GM12891 (cell line): ENCODE measurements at places on chromosomes 7 and 10.

DNA sequence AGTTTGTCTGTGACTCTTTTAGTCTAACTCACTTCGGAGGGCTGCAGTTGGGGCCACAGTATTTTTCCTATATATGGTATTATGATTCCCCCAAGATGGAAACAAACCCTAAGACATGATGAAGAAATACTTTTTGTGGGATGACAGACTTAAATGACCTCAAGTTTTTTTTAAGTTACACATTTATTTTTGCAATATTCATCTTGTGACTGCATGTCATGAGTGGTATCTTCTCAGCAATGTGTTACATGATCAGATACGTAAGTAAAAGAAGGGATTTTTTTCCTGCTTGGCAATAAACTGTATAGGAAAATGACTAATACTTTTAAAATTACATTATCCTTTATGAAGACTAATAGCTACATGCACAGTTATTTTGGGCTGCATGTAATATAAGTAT is 57.8 kb downstream of the OR13A1 start:
- no peak for DNase-seq

- DNase-seq = peak; percentile 5
Observed at GRCh38 chr7:119482209-119482608, 790.8 kb upstream of the KCND2 start.

- no peak for DNase-seq
Observed at GRCh38 chr10:91022390-91022789, 101.5 kb upstream of the ANKRD1 start.

DNA sequence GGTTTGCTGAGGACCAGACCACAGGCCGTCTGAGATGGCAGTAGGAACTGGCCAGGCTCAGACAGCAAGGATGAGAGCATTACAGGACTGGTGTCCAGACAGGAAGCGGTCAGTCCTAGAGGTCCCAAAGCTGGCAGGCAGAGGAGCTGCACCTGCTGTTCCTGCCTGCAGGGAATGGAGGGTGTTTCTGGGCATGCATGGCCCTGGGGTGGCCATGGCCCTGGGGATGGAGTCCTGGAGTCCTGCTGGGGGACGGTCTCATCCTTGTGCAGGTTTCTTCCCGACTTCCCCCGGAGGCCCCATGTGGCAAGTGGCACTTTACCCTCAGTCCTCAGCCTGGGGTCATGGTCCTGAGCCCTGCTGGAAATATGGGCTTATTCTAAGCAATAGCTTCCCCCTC is 274.9 kb upstream of the ADARB2 start:
- DNase-seq = no peak

DNA sequence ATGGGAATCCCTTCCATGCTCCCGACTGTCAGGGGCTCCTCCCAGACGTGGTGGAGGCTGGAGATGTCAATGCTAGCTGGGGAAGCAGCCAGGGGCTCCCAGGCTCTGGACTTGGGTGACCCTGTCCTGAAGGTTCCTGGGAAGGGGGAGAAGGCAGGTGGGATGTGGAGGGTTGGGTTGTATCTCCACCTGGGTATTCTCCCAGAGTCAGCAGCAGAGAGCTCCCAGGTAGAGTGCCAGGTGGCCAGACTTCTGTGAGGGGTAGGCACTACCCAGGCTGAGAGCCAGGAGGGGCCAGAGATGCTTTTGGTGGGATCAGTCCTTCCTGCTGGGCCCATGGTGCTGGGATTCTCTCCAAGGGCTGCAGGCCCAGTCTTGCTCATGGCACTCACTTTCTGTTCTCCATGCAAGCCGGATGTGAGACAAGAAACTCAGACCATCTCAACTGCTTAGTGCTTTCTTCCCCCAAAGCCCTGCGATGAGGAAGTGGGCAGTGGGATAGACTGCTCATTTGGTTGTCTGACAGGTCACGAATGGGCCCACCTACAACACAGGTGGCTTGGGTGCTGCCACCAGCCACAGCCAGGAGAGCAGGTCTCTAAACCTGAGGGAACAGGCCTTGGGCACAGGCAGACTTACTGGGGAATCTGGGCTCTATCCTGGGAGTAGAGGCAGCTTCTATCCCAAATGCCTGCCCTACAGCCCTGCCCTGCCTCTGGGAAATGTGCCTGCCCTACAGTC is 52.5 kb upstream of the CAMK2B start:
- DNase-seq = peak; percentile 63

- no peak for DNase-seq
Observed at GRCh38 chr7:137454767-137455166, 111.2 kb upstream of the PTN start.

DNA sequence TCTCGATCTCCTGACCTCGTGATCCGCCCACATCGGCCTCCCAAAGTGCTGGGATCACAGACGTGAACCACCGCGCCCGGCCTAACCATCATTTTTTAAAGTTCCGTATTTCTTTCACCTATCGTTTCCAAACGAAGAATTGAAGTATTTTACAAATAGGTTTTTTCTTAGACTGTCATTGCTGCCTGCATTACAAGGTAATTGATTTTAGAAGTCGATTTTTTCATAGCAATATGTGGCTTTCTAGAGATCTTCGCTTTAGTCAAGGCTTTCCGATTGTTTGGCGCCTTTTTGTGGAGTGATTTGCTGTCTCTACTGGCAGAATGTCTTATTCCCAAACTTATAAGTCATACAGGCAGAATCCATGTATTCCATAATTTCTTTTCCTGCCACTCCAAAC is 109.2 kb downstream of the TRIL start:
- DNase-seq = no peak

DNA sequence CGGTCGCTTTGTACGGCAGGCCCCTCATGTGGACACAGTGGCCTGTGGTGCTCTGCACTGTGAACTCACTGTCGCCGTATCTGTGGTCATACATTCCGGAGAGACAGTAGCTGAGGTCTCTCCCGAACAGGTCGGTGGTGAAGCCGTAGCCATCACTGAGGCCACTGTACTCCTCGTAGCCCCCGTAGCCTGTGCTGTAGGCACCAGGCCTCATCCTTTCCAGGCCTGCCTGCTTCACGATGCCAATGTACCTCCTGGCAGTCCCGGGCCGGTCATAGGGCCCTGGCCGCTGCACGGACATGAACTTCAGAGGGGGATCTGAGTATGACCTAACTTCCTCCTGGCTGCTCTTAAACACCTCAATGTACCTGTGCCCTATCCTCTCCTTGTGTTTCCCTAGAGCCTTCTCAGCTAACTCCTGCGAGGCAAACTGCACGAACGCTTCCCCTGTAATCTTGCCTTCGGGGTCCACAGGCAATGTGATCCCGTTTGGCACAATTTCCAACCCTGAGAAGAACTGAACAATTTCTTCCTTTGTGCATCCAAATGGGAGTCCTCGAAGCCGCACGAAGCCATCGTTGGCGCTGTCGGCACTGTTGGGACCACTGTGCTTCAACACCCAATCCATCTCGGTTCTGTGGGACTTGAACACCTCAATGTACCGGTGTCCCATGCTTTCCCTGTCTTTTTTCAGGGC is 15.7 kb downstream of the FXYD4 start:
- no peak for DNase-seq

DNA sequence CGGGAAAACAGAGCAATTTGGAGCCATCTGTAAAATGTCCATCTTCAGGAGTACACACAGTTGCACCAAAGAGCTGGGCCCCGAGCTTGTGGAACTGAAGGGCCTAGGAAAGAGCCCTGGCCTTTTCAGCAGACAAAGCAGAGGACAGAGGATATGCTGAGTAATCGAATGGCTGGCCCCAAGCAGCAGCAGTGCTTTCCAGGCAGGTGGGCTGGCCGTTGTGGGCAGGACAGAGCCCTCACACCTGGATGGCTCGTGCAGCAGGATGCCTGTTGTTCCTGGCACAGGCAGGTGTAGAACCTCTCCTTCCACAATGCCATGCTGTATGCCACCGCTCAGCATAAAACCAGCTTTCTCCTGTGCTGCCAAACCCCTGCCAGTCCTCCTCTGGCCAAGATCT is 32.5 kb upstream of the TNS3 start:
- DNase-seq = no peak

DNA sequence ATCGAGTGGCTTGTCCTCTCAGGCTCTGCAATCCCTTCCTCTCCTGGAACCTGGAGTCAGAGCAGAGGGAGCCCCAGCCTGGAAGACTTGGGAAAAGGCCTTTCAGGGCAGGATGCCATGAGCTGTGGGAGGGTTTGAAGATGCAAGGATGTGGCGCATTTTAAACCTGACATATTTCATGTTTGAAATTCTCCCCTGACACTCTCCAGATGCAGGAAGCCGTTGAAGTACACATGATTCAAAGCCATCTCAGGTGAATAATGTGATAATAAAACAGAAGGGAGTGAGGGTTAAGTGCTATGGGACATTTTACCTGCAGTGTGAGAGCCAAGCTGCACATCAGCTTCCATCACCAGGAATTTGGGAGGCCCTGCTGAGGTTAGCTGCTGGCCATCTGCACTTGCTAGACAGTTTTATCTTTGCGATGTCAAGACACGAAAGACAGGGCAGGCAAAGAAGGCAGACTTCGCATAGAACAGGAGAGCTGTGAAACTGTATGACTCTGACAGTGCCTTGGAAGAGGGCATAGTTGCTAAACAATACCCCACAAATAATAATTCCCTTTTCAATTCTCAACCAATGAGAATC is 159.1 kb upstream of the GDF10 start:
- DNase-seq = no peak

GRCh38 chr7:47804767-47805545 is 143.3 kb downstream of the PKD1L1 start:
- DNase-seq = no peak

DNA sequence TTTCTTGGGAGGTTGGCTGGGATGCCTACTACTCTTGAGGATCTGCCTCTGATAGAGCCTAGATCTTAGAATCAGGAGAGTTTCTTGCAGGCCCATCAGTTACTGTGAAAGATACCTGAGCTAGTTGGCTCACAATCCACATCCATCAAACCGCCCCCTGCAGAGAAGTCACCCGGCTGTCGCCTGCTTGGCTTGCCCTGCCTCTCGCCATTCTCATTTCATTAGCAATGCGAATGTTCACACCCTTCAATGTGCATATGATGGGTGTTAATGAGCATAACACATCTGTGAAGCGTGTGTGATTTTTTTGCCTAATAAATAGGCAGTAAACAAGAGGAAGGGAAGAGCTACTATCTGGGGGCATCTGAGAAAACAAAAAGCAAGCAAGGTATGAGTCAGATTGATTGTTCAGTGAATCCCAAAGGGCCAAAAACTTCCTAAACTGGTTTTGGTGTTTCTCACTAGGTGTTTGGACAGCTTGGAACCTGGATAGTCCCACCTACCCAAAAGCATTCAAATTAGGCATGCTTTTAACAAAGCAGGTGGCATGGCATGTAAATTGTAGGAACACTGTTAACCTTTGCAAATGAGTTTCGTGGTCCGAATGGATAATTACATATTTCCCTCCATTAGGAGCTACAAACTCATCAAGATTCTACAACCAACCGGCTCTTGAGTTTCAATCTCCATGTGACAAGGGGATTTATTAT is 272.3 kb upstream of the C7orf33 start:
- DNase-seq = no peak

DNA sequence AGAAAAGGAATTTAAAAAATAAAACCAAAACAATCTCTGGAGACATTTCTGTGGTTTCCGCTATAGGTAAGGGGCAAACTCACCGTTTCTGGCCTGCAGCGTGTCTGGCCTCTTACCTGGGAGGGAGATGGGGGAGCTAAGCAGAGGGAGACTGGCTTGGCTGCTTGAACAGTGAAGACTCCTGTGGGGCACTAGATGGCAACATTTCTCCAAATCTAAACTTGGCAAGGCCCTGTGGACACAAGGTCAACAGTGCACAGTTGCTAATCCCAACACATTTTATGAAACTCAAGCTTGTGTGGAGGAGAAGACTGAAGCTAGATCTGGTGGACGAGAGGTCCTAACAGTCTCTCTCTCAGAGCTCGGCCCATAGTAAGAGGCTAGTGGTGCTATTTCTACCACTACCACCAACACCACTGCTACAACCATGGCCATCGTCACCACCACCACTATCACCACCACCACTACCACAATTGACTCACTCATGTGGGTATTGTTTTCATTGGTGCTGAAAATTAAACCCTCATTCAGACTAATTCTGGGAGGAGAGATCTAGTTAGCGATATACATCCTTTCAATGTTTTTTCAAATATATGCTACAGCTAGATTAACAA is 28.4 kb upstream of the CDHR3 start:
- DNase-seq = no peak

DNA sequence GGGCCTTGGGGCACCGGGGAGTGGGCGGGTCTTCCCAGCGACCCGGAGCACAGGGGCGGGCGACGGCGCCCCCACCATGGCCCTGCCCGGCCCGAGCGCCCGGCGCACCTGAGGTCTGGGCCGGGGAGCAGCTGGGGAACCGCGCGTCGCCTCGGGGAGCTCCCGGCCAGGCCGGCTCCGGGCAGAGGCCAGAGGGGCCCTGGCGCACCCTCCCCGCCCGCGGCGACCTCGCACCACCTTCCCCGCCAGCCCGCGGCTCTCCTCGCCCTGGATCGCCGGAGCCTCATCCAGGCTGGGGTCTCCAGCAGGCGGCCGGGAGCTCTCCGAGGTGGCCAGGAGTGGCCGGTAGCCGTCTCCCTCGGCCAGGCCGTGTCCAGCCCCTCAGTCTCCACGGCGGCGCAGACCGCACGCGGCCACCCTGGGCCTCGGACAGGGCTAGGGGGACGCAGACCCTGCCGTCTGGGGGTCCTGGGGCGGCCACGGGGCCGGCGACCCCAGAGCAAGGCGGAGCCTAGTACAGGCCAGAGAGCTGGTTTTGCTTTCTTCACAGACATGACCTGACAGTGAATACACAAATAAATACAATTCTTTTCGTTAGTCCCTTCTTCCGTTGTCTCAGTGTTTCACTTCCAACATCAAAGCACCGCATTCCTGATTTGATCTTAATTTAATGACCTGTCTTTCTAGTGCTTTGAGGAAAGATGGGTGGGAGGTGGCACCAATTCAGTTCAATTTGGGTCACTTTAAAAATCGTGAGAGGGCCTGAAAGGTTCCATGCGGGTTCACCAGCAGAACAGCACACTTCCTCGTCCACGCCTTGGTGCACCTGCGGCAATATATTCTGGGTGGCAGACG is 356.9 kb downstream of the DNAJB6 start:
- DNase-seq = no peak
